ENCODE measurements at places on chromosomes 7 and 10.

DNA sequence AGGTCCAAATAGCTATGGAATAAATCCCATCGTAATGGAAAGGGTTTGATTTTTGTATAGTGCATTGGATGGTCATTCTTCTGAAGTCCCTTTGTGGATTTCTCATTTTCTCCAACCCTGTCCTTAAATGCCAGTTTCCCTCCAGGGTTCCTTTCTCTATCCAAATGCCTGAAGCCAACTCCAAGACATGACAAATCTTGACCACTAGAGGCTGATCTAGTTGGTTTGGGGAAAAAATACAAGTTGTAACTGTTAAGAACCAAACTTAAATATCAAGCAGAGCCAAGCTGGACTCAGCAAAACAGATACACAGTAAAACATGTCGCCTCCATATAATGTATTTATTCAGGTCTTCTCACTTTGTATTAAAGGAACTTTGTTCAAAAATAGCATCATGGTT lies 28.7 kb downstream of the FRMD4A start:
- DNase-seq: no peak

- no peak for DNase-seq
Observed at GRCh38 chr7:100752994-100753393, 19.6 kb downstream of the ZAN start.

DNA sequence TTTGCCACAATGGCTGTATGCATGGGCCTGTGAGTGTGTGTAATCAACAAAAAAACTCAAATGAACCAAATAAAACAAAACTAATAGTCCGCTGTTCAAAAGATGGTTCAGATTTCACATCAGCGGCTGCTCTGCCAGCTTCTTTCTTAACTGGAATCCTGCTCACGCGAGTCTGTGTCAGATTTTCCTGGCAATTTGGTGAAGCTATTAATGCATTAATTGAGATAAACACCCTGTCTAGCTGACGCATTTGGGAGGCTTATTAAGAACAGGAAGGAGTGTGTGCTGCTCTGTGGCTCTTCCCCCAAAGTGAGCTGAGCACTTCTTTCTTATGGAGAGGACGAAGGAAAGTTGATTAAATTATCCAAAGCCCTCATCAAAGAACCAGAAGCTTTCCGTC lies 336.6 kb upstream of the MKI67 start:
- no peak for DNase-seq

DNA sequence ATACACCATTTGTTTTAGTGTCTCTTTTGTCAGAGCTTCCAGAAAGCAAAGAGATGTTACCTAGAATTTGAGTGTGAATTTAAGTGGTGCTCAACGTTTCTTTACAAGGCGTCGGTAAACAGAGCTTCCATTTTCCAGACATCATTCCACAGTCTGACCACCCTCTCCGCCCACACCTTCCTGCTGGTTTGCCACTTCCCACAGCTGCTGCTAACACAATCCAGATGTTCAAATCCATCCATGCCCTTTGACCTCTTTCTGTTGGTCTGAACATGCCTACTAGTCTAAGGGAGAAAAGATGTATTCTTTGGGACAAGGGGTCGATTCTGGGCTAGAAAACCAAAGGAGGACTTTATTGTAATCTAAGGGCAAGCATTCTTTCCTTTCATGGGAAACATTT lies 86.1 kb downstream of the FAM107B start:
- no peak for DNase-seq

DNA sequence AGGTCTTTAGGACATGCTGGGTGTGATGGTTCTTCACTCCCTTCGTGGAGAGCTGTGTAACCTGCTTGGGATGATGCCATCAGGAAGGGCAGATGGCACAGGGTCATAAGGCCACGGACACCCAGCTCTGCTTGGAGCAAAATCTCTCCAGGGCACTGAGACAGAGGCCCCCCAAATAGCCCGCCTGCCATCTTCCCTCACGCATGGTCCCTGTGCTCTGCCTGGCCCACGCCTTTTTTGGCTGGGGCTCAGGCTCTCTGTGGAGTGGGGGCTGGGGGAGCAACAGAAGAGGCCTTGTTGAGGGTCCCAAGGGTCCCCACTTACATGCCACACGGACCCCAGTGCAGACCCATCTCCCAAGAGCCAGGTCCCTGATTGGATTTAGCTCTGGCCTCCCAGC lies 93.3 kb upstream of the RET start:
- DNase-seq: no peak

- DNase-seq: no peak
Observed at GRCh38 chr7:24833549-24833948, 76.3 kb upstream of the GSDME start.

- DNase-seq: no peak
Observed at GRCh38 chr7:82053453-82054032, 283.7 kb upstream of the HGF start.

DNA sequence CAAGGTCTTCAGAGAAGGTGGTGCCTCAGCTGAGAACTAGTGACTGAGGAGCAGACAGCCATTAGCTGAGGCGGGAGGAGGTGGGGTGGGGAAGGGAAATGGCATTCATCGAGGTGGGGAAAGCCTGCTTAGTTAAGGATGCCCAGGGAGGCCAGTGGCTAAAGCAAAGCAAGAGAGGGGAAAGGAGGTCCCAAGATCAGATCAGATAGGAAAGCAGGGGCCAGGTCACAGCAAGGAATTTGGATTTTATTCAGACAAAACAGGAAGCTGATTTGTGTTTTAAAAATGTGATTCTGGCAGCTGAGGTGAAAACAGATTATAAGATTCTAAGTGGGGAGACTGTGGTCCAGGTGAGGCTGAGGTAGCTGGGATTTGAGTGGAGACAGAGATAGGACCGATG lies 45.8 kb downstream of the CNNM1 start:
- DNase-seq: no peak

DNA sequence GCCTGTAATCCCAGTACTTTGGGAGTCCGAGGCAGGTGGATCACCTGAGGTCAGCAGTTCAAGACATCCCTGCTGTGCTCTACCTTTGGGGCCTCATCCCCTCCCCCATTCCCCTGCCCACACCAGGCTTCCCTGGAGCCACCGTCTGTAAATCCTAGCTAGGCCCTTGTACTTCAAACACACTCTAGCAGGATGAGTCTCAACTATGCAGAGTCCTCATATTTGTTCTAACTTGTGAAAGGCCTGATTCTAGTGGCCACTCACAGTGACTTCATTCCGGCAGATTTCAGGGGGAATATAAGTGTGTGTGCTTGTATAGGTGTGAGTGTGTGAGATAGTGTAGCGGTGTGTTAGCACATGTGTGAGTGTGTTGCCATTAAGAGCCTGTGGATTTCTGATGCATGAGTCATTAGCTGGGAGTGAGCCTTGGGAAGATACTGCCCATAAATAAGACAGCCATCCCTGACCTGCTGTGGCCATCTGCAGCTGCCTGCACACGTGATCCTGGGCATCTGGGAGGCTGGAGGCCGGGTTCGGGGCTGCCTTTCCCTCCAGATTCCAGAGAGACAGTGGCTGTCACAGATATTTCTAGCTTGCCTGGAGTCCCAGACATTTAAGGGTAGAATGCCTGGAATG lies 1.7 kb upstream of the NEURL1 start:
- DNase-seq: no peak

All from suprapubic skin (tissue), 4 donors.